Epithelial cell of proximal tubule (primary cell): ENCODE measurements at places on chromosomes 5 and 9. TPM values are rescaled to one million over a fixed set of nuclear protein-coding genes. Genes with fewer than 3 reads are reported as not detected.

Gene PAX5
- total RNA-seq = under 0.01 TPM in 1 of 2 replicates, not detected in the other

Gene BTF3
- 731 and 741 TPM in 2 replicates for total RNA-seq

Gene CCL28
- total RNA-seq = 2.1 and 6.2 TPM in 2 replicates

Gene SH3GL2
- total RNA-seq = 0.87 and 3.4 TPM in 2 replicates

Gene DBH
- total RNA-seq = not detected in 2 replicates

Gene SLC6A7
- not detected in 2 replicates for total RNA-seq

Gene ROR2
- total RNA-seq = 0.58 and 3.1 TPM in 2 replicates

Gene SLC6A3
- not detected in 2 replicates for total RNA-seq

Gene TAF11L10
- total RNA-seq = not detected in 2 replicates

Gene CRHBP
- 0.94 TPM in 1 of 2 replicates, not detected in the other for total RNA-seq

Gene SLC25A2
- 0.29 TPM in 1 of 2 replicates, not detected in the other for total RNA-seq

Gene HSPA4
- total RNA-seq = 105 and 123 TPM in 2 replicates

Gene PCSK1
- total RNA-seq = not detected in 2 replicates

Gene BNIP1
- 21.3 and 22.7 TPM in 2 replicates for total RNA-seq

Gene SLC22A4
- total RNA-seq = 0.75 and 1.6 TPM in 2 replicates
